ENCODE measurements at places on chromosomes 2 and 18.
A peak's percentile ranks its signal among the peaks of the same experiment; 100 is the strongest.

DNA sequence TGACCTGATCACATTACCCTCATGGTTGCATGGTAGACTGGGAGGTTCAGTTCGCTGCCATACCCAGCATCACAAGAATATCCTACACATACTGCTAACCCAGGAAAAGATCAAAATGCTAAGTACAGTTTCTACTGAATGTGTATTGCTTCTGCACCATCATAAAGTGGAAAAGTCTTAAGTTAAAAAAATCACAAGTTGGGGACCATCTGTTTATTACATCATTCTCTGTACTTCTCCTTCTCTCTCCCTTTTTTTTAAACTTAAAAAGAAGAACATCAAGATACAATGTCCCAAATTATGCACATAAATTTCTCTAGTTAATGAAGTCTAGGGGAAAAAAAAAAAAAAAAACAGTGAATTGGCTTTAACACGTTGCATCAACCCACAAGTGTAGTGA lies 43.3 kb downstream of the NBAS start:
- H3K4me1 ChIP-seq, result peaks cover 10% of the 10 kb centered on the region
- no peak for DNase-seq
- peaks cover 13% of the 10 kb centered on the region for H3K36me3 ChIP-seq

DNA sequence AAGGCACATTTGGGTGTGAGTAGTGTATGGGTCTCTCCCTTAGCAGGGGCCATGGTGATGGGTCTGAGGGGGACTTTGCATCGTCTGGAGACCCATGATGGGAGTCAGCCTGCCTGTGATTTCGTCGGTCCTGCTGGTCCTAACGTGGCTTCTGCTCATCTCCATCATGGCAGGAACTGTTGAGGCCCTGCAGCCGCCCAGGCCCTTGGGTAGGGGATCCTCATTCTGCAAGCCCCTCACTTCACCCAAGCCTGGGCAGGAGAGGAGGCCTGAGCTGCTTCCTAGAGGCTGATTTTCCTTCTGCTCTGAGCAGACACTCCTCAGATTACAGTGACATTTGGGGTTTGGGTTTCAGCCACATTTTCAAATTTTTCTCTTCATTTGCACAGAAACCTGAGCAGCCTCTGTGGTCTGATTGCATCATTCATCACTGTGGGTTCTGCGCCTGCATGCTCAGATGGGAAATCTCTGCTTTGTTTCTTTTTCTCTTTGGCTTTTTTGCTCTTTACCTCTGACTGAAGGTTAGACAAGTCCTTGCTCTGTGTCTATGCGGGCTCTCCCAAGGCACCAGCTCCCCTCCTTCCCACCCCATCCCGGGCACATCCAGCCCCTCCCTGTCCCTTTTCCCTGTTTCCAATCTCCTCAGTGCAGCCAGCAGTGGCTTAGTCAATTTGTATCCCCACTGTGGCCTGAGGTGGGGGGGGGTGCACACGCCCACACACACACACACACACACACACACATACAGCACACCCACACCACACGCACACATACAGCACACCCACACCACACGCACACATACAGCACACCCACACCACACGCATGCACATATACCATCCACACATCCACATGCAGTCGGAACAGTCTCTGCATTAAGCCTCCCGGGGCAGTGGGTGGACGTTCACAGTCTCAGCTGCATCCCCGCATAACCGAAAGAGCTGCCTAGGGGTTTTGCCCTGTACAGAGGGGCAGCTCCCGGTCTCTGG lies 305.4 kb upstream of the HS6ST1 start:
- DNase-seq, result no peak
- H3K4me1 ChIP-seq, result peaks cover 2% of the 10 kb centered on the region

DNA sequence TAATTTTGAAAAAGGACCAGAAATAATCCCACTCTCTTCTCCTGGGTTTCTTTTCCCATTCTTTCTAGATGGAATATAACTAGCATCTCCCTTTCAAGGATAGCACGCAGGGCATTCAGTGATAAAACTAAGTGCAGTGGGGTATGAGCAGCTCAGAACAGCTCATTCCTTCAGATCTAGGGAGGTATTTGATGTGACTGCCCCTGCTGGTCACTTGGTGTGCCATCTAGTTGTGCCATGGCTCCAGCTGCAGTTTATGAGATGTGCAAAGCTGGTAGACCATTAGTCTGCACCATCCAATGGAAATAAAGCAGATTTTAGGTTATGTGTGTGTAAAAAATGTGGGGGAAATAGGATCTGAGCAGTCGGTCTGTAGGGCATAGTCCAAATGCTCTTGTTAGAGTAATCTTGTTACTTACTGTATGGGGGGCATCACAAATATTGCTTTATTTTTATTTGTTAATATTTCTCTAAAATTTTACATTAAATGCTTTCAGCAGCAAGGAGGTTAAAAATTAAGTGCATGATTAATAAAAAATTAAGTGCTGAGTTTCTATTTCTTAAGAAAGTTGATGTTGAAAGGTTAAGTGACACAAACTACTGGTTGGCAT lies 38.9 kb downstream of the CTAGE1 start:
- H3K36me3 ChIP-seq, result no peaks in the 10 kb centered on the region
- no peak for DNase-seq
- H3K4me3 ChIP-seq, result no peak overlapping the region
- no peaks in the 10 kb centered on the region for H3K27me3 ChIP-seq

GRCh38 chr2:147214914-147215313 lies 629.9 kb upstream of the ACVR2A start:
- no peaks in the 10 kb centered on the region for H3K27me3 ChIP-seq
- no peak overlapping the region for H3K4me3 ChIP-seq
- DNase-seq, result no peak
- no peak overlapping the region for H3K27ac ChIP-seq

GRCh38 chr2:205858881-205859441 lies 176.7 kb downstream of the NRP2 start:
- H3K27me3 ChIP-seq, result peaks cover 55% of the 10 kb centered on the region
- H3K4me3 ChIP-seq, result no peak overlapping the region
- no peak overlapping the region for H3K27ac ChIP-seq

- H3K36me3 ChIP-seq, result no peaks in the 10 kb centered on the region
- H3K27ac ChIP-seq, result no peak overlapping the region
- H3K4me1 ChIP-seq, result peaks cover 3% of the 10 kb centered on the region
Measured at GRCh38 chr2:101047075-101047766, 45.1 kb downstream of the RPL31 start.

- no peak overlapping the region for H3K27ac ChIP-seq
- DNase-seq, result no peak
Measured at GRCh38 chr2:28437918-28438317, 45.3 kb downstream of the FOSL2 start.

DNA sequence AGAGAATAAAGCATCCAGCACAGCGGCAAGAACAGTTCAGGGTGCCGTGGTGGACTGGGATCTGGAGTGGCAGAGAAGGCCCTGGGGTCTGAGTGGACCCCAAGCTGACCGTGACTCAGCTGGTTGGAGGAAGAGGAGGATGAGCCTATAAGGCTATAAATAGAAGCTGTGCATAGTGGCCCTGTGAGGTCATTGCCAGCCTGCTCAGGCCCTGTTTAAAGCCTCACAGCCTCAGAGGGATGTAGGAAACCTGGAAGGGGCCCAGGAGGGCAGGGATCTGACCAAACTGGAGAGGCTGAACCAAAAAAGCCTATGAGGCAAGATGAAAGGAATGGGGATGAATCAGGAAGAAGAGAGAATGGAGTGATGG lies 11.3 kb upstream of the DES start:
- peaks cover 19% of the 10 kb centered on the region for H3K27me3 ChIP-seq
- no peaks in the 10 kb centered on the region for H3K36me3 ChIP-seq
- DNase-seq, result no peak
- H3K27ac ChIP-seq, result peak overlapping the region; percentile 71

DNA sequence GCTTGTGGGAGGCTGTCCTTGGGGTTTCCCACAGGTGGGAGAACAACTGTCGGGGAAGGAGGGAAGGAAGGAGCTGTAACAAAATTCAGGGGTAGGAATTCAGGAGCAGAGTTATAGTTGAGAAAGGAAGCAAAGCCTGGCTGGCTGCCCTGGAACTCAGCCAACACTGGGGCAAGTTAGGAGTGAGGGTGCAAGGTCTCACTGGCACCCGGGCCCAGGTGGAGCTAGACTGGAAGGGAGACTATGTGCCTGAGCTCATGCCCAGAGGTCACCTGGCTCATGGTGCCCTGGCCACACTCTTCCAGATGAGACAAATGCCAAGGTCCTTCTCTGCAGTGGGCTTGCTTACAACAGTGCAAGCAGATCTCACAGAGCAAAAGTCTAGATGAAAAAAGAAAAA lies 75.6 kb upstream of the ARHGAP28 start:
- no peaks in the 10 kb centered on the region for H3K36me3 ChIP-seq
- no peak overlapping the region for H3K27ac ChIP-seq
- no peaks in the 10 kb centered on the region for H3K27me3 ChIP-seq
- H3K4me3 ChIP-seq, result no peak overlapping the region

GRCh38 chr18:63189041-63189440 lies 130.5 kb downstream of the BCL2 start:
- H3K36me3 ChIP-seq, result peaks cover 2% of the 10 kb centered on the region
- H3K4me3 ChIP-seq, result no peak overlapping the region
- no peak for DNase-seq
- H3K27me3 ChIP-seq, result no peaks in the 10 kb centered on the region
- peak overlapping the region; percentile 72 for H3K27ac ChIP-seq

- H3K27ac ChIP-seq, result no peak overlapping the region
- no peak for DNase-seq
- no peaks in the 10 kb centered on the region for H3K36me3 ChIP-seq
- H3K27me3 ChIP-seq, result peaks cover 6% of the 10 kb centered on the region
- no peak overlapping the region for H3K4me3 ChIP-seq
Measured at GRCh38 chr2:206840999-206841398, 75.6 kb downstream of the FASTKD2 start.

DNA sequence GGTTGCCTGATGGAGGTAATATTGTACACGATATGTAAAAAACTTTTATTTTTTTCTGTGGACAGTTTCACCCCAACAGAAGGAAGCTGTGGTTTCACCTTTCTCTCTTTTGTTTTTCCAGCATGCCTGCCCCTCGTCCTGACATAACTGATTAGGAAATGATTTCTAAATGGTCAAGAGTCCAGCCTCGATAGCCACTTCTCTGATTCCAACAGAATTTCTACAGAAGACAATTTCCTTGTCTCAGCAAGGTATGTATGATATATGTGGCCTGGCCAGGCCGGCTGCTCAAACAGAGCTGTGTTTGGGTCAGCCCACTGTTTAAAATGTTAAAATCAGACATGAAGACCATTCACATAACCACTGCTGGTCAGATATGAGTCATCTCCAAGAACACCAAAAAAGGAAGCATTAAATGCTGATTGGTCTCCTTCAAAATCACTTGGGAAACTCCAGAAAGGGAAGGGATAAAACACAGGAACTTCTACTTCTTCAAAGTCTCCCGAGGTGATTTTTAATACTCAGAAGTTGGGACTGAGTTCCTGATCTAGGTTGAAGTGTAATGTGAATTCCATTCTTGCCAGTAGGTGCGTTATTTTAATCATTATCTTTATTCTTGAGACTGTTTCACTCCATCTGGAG lies 22.3 kb downstream of the ATP8B1 start:
- no peak for DNase-seq
- H3K4me3 ChIP-seq, result no peak overlapping the region
- no peaks in the 10 kb centered on the region for H3K4me1 ChIP-seq
- peaks cover 5% of the 10 kb centered on the region for H3K36me3 ChIP-seq
- H3K27me3 ChIP-seq, result no peaks in the 10 kb centered on the region
- H3K27ac ChIP-seq, result peak overlapping the region; percentile 51

DNA sequence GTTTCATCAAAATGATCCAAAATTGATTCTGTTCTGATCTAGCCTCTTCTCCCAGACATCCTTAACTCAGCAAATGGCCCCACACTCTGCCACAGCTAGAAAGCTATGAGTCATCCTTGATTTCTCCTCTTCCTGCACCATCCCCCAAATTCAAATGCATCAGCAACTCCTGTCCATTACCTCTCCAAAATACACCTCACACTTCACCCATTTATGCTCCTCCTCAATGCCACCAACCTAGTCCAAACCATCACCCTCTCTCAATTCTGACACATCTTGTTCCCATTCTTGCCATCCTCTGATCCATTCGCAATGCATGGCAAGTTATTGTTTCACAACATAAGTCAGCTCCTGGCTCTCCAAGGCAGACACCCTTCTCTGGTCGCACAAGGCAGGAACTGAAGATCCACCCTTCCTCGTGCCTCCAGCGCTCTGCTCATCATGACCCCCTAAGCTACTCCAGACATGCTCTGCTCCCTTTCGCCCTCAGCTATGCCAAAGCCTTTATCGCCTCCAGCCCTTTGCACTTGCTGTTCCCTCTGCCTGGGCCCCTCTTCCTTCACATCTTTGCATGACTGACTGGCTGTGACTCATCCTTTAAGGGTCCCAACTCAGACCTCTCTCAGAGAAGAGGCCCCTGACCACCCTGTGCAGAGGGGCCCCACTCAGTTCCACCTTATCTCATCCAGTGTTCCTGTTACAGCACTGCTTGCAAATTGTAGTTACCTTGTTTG lies 83.6 kb downstream of the MREG start:
- no peak overlapping the region for H3K27ac ChIP-seq
- peaks cover 4% of the 10 kb centered on the region for H3K36me3 ChIP-seq
- no peak for DNase-seq
- H3K27me3 ChIP-seq, result peaks cover 38% of the 10 kb centered on the region
- peaks cover 9% of the 10 kb centered on the region for H3K4me1 ChIP-seq

DNA sequence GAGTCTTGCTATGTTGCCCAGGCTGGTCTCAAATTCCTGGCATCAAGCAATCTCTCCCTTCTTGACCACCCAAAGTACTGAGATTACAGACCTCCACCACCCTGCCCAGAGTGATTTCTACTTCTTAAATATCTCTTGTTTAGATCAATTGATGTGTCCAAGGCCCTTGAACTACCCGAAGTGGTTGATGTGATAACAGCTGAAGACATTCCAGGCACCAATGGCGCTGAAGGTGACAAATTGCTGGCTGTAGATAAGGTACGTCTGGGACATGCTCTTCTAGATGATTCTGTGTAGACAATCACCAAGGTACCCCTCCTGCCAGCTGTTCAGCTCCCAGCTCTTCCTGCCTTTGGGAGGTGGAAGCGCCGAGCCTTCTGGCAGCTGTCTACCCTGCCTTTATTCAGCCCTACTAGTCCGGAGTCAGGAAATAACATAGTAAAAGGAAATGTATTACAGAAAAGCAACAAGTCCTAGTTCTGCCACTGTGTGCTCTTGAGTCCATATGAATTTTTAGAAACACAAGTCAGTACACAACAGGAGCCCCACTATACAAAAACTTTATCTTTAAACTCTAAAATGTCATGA lies 61.3 kb upstream of the BZW1 start:
- H3K27ac ChIP-seq, result peak overlapping the region; percentile 22
- H3K4me3 ChIP-seq, result no peak overlapping the region
- H3K27me3 ChIP-seq, result peaks cover 41% of the 10 kb centered on the region
- H3K4me1 ChIP-seq, result no peaks in the 10 kb centered on the region
- H3K36me3 ChIP-seq, result peaks cover 3% of the 10 kb centered on the region
- DNase-seq, result no peak

DNA sequence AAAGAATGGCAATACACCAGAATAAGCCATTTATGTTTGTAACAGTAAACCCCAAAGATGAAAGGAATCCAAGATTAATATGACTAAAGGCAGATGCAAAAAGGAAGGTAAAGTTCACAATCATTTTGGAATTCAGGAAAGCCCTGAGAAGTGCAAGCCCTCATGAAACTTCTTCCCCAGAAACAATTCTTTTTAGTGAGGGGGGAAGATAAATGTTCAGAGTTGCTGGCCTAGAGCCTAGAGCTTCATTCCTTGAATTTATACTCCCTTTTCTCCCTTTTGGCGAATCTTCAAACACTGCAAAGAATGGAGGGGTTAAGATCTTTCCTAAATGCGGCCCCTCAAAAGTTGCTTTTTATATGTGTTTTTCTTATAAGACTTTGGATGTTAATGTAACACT lies 368.8 kb downstream of the MEIS1 start:
- no peak overlapping the region for H3K27ac ChIP-seq
- no peak for DNase-seq
- no peak overlapping the region for H3K4me3 ChIP-seq
- no peaks in the 10 kb centered on the region for H3K36me3 ChIP-seq
- no peaks in the 10 kb centered on the region for H3K4me1 ChIP-seq

Measured in T-helper 17 cell (primary cell).